Psoas muscle (tissue), 8 donors: ENCODE measurements at places on chromosomes 12 and 14.

DNA sequence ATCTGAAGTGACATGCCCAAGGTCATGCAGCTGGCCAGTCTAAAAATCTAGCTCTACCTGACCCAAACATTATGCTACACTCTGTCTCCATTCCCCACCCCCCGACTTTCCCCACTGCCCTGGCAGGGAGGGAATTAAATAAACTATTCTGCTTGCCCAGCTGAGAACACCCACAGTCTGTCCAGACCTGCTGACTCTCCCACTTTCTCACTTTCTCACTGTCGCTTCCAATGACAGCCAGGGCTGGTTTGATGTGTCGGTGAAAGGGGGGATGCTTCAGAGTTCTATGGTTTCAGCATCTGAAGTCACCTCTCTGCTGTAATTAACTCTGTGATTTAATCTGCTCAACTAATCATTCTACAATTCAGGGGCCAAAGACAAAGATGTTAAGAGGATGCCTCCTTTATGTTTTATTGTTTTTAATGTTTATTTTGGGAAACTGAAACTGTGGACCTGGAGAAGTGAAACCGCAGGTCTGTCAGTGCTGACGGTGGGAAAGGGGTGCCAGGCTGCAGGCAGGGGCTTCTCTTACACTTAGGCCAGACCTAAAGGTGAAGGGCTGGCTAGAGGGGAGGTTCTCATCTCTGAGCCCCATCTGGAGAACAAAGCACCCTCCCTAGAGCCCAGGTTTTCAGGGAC lies 8.1 kb upstream of the MSI1 start:
- DNase-seq, result no peak

GRCh38 chr12:133105620-133106019 lies 24.5 kb downstream of the ZNF891 start:
- DNase-seq, result no peak

DNA sequence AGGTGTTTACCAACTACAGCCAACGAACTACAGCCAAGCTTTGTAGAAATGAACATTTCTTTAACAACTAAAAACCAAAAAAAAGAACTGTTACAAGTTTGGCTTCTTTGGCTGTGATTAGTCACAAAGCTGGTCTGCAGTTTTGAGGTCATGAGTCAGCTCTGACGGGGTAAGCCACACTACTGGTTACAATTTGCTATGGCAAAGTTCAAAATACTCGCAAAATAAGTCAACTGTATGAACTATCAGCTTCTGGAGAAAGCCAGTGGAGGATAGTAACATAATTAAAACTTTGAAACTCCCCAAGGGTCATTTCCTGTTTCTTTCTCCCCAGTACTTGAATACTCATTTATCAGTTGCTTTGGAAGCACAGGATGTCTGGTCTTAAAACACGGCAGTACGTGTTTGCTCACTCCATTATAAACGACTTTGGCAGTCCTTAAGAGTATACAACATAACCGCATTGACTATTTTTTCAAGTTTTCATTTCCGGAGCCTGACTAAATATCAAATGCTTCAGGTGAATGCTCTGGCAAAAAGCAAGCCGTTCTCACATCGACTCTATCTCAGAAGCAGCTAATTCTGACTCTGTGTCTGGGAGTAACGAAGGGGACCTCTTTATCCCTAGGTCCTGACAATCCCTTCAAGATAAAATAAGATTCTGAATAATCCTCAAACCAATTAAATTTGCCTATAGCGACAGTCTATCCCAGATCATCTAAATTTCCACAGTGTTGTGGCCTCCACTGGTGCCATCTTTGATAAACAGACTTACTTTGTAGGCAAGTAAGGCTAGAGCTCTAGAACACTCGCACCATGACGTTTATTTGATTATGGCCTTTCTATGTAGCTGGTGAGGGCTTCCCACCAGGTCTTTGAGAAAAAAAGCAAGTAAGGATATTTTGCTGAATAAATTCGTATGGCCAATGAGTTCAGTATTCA lies 10.6 kb downstream of the PHLDA1 start:
- no peak for DNase-seq

- DNase-seq, result no peak
Observed at GRCh38 chr12:85733984-85734383, 102.2 kb downstream of the RASSF9 start.

DNA sequence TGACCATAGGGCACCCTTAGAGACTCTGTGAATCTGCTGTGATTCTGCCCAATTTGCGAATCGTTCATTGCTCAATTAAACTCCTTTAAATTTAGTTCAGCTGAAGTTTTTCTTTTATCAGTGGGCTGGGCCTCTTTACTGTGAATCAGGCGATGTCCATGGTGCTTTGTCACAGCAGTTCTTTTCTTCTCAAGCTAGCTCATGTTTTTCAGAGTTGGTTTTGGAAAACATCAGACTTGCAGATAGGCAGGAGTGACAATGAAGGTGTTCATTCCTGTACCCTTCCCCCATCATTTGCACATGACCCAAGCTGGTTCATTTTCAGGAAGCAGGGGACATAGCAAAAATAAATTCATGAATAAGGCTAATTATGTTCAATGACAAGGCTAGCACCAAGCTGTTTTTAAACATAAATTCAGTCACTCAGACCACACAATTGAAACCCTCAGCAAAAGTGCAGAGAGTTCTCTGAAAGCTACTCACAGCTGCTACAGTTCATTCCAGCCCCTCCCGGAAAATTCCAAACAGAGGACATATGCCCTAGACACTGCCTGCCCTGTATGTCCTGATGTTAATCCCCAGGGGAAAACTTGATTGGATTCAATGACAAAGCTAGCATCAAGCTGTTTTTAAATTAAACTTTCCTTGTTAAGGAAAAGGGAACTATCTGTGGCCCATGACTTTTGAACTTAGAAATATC lies 383.3 kb downstream of the C12orf75 start:
- no peak for DNase-seq

GRCh38 chr14:54532111-54533012 lies 22.7 kb downstream of the CGRRF1 start:
- no peak for DNase-seq

GRCh38 chr14:91354979-91355685 lies 62.5 kb downstream of the CCDC88C start:
- no peak for DNase-seq

DNA sequence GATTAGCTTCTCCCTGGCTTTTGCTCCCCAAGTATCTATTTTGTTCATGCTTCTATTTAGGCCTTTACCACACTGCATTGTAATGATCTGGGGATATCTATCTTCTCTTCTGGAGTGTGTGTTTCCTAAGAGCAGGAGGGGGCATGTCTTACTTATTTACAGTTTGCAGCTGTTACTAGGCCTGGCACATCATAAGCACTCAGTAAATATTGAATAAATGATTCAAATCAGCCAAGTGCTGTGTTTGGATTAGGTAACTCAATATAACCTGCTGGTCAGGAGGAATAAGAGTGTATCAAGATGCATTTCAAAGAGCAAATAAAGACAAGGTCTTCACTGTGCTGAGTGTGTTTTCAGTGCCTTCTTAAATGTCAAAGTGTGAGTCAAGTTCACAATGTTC lies 186.1 kb downstream of the FOXG1 start:
- no peak for DNase-seq

DNA sequence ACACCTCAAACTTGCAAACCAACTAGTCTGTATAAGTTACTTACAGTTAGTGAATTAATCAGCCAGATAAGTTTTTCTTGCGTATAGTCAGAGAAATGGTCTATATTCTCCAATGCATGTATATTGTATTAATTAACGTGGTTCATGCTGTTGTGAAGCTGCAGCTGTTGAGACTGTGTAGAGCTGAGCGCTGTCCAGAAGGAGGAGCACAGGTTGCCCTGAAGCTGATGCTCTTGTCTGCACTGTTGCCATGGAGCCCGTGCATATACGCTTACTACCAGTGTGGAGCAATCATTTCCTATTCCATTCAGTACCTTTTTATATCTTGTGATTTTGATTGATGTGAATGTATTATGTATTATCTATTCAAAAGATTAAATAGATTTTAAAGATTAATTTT lies 74.3 kb upstream of the ARID2 start:
- DNase-seq, result no peak

DNA sequence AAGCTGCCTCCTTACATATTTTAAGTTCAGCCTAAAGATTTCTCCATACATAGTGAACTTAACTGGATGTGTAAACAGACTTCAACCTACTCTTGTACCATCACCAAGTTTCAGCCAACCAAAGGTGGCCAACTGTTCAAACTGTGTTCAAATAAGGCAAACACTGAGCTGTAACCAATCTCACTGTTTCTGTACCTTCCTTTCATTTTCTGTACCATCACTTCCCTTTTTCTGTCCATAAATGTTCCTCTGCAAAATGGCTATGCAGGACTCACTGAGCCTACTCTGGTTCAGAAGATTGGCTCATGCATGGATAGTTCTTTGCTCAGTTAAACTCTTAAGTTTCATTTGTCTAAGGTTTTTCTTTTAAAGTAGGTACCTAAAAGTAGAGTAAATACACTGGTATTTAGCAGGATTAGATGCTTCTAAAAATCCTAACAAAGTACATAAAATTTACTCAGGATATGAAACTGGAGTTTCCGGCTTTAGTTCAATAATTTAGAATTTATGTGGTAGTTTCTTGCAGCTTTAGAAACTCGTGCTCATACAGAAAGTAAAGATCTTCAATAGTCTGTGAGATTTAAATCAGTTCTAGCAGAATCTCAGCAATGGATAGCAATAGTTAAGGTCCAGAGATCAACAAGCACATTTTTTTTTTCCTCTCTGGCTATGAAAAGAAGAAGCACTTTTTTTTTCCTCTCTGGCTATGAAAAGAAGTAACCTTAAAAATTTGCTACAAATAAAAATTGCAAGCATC lies 282.0 kb upstream of the PPFIA2 start:
- no peak for DNase-seq

DNA sequence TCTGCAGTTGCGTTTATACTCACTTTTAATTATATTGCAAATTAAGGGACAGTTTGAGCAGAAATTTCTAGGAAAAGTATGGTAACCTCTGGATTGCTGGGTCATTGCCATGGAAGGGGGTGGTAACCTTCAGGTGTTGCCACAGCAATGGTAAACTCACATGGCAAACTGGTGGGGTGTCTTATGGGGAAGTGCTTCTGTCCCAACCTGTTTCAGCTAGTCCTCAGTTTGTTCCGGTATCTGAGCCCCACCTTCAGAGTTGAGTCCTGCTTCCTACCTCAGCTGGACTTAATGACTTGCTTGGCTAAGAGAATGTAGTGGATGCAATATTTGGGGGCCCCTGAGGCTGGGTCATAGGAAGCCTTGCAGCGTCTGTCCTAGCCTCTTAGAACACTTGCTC lies 7.3 kb upstream of the CLMN start:
- no peak for DNase-seq

DNA sequence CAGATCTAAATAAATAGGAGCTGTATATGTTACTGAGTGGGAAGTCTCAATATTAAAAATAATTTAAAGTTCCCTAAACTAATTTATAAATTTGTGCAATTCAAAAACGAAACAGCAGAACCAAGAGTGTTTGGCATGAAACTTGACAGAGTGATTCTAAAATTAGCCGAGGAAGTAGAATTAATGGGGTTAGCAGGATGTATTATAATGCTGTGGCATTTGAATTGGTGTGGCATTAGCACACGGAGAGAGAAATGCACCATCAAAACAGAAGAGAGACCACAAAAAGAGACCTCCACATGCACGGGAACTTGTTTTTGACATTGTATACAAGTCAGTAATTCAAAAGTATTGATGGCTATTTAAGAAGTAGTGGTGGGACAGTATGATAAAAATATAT lies 366.0 kb upstream of the RGS6 start:
- DNase-seq, result no peak

DNA sequence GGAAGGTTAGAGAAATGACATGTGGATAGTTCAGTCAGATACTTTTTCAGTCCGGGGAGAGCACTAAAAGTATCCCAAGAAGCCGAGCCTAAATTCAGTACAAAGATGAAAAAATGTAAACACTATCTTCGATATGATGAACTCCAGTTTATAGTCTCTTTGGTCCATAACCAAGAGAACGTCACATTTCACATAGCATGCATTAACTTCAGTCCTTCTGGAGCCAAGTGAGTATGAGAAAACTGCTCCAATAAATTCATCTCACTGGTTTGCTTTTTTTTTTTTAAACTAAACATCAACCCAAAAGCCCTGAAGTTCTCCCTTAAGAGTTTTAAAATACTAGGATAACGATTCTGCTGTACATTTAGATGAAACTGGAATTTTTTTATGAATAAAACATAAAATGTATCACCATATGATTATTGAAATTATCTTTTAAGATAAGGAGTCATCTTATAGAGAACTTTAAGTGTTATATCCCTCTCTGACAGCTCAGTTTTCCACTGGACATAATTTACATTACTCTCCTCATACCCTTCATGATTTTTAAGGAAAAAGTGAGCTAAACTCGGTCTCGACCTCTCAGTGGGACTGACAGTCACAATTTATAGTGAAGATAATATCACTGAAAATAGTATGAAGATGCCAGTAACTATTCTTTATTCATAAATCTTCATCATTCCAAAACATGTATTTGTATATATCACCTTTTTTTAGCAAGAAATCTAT lies 841.5 kb upstream of the FLRT2 start:
- DNase-seq, result no peak

DNA sequence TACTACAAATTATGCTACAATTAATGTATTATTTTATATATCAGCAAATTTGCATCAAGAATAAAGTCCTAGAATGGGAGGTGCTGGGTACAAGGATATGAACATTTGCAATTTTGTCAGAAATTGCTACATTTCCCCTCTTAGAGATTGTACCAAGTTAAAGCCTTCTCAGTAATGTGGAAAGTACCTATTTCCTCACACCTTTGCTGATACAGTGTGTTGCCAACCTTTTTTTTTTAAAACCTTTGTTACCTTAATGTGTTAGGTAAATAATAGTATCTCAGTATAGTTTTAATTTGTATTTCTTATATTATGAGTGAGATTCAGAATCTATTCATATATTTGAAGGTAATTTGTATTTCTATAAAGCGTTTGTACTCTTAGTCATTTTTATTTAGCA lies 95.4 kb upstream of the HIF1A start:
- no peak for DNase-seq

- DNase-seq, result no peak
Observed at GRCh38 chr14:64465831-64466554, 694 bp downstream of the AKAP5 start.

DNA sequence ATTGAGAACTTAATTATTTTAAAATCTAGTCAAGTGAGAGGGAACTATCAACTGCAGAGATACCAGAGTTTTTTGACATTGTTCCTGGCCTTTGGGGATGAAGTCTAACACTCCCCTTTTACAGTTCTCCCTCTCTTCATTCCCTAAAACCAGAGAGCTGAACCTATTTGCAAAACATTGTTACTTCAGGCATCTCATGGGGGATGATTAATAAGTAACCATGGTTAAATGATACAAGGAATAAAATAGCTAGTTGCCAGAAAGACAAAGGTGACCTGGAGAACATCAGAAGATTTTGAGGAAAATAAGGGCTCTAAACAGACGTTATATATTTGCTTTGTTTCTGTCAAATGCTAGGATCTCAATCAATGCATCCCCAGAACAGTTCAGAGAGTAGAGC lies 42.3 kb downstream of the PDE6H start:
- DNase-seq, result no peak
